NCI-H524 (cell line): ENCODE measurements at places on chromosomes 11 and 22.

DNA sequence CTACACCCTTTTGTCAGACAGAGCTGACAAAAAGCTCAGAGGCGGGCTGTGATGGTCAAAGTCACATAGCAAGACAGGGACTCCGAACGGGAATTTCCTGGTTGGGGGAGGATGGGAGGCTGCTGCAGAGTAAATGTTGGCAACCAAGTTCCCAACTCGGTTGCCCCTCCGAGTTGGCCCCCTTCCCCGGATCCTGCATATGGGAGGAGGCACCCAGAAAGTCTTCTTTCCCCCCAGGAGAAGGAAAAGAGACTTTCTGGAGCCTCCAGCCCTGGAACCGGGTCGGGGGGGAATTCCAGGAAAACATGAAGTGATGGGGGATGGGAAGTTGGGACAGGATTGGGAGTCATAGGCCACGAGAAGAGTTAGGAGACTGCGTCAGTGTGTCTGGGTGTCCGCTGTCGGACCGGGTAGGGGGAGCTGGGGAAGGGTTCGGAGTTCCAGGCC, 614 bp downstream of the SELENOM start:
- no peak for DNase-seq

GRCh38 chr11:90246468-90246867, 23.6 kb upstream of the CHORDC1 start:
- no peak for DNase-seq

DNA sequence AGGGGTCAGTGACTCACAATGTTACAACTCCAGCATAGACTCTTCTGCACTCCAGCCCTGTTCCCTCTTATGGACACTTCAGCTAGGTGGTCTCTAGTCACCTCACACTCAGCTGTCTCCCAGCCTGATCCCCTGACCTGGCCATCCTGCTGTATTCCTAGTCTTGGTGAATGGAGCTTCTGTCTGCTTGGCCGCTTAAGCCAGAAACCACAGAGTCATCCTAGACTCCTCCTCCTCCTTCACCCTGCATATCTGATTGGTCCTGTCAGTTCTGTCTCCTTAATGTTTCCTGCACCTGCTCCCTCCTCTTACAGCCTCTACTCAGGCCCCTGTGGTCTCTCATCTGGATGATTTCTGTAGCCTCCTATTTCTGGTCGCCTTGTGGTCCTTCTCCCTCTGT, 144.9 kb downstream of the HIPK3 start:
- DNase-seq = peak; percentile 32

GRCh38 chr11:134055029-134055428, 13.8 kb upstream of the JAM3 start:
- DNase-seq = no peak

GRCh38 chr11:75334402-75334891, 17.0 kb downstream of the ARRB1 start:
- no peak for DNase-seq

GRCh38 chr11:12862696-12863469, 146.2 kb upstream of the RASSF10 start:
- DNase-seq = peak; percentile 82

DNA sequence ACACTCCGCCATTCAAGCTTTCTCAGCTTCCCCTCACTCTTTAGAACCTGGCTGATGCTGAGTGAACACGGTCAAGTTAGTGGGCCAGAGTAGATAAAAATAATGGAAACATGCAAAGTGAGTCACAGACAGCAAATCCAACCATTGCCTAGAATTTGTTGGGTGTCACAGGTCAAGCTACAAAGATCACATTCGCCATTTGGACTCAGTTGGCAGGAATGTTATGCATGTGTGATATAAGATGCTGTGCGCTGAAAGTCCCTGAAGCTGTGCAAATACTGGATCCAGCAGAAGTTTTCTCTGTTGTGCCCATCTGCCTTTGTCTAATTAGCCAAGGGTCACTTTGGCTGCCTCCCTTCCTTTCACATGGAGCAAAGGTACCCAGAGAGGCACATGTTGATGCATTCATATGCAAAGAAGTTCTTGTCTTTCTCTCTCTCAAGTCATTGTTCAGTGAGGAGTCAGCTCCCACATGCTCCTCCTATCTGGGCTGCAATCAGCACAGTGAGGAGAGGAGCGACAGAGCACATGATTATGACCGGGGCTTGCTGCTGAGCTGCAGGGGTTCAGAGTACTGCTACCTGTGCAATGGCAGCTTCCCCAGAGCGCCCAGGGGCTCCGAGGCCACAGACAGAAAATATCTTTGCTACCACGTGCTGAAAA, 39.7 kb downstream of the FLI1 start:
- DNase-seq = no peak

DNA sequence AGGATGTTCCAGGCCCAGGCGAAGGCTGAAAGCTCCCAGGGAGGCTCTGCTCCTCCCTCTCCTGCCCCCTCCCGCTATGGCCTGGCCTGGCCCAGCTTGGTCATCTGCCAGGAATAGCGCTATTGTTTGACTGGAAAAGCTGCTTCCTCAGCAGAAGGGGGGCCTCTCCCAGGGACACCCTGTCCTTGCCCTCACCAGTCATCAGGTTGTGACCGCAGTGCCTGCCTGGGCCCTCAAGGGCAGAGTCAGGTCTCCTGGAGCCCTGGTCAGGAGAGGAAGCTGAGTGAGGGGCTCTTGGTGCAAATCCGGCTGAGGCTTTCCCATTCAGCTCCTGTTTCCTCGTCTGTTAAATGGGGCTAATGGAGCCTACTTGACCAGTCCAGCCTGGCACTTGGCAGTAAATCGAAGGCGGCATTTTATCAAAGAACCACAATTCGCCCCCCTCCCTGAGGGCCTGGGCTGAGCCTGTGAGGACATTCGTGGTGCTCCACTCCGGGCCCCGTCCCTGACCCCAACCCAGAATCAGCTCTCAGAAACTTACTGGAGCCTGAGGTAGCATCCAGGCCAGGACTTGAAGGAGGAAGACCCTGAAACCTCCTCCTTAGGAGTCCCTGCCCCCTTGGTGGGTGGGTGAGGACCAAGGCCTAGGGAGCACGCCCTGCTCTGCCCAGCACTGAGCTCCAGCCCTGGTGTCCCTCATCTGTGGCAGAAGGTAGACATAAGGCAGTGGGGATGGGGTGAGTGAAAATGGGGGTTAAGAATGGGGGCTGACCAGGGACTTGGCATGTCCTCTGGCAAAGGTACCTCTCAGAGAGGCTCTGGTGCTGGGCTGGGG, 2.0 kb upstream of the CASTOR1 start:
- DNase-seq = no peak

DNA sequence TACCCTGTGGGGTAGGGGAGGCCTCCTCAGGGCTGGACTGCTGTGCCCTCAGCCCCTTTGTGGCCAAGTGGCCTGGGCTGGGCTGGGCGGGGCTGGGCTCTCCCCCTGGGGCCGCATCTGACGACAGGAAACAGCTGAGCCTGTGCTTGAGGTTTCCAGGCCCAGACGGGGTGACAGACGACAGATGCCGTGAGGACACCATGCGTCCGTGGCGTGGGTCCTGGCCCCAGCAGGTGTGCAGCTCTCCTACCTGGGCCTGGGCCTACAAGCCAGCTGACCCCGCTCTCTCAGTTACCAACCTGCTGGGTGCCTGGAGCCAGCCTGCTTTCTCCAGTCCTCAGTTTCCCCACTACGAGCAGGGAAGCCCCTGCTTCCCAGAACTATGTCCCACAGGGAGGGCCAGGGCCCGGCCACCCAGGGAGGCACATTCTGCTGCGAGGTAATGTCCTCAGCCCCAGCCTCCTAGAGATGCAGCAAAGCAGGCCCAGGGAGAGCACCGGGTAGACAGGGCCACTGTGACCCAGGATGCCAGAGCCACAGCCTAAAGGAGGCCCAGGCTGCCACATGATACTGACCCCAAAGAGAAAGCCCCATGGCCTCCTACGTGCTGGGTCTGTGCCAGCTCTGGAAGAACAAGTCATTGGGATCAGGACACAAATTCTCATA, 181.3 kb downstream of the IGLL1 start:
- peak; percentile 74 for DNase-seq

DNA sequence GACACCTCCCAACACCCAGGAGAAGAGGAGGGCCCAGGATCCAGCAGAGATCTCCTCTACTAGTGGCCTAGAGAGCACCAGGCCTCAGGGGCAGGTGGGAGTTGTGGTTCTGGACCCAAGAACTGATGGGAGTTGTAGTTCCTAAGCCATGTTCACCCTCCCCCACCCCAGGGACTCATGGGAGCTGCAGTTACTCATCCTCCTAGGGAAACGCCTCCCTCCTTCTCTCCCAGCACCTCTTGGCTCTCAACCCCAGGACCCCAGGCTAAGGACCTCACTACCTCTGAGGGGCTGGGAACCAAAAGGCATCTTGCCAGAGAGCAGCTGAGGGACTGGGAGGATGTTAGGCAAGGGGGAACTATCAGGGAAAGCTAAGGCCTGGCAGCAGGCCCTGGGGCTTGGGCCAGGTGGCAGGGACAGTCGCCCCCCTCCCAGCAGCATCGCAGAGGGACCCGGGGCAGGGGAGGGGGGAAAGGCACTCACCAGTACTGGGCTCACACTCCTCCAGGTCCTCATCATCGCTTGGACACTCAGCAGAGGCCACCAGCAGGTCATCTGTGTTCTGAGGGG, 28.9 kb downstream of the SLC22A12 start:
- DNase-seq = no peak

DNA sequence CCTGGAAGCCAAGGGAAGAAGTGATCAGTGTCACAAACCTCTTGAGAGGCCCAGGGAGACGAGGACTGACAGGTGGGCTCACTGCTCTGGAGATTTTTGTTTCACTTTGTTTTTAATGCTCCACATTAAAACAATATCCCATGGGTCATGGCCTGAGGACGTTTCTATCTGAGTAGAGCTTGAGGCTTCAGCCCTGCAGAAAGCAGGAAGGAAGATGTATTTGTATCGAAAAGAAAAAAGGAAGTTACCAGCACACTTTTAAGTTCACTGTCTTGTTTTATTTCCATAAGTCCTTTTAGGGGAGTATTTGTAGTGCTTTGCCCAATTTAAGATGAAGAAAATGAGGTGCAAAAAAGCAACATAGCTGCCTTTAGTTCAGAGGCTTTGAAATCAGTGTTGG, 191.1 kb downstream of the GRIK4 start:
- DNase-seq = no peak

- no peak for DNase-seq
Observed at GRCh38 chr11:77761491-77761890, 59.0 kb downstream of the RSF1 start.

GRCh38 chr11:26399336-26399735, 67.4 kb downstream of the ANO3 start:
- no peak for DNase-seq

- no peak for DNase-seq
Observed at GRCh38 chr11:124753624-124754023, 1.6 kb upstream of the VSIG2 start.

DNA sequence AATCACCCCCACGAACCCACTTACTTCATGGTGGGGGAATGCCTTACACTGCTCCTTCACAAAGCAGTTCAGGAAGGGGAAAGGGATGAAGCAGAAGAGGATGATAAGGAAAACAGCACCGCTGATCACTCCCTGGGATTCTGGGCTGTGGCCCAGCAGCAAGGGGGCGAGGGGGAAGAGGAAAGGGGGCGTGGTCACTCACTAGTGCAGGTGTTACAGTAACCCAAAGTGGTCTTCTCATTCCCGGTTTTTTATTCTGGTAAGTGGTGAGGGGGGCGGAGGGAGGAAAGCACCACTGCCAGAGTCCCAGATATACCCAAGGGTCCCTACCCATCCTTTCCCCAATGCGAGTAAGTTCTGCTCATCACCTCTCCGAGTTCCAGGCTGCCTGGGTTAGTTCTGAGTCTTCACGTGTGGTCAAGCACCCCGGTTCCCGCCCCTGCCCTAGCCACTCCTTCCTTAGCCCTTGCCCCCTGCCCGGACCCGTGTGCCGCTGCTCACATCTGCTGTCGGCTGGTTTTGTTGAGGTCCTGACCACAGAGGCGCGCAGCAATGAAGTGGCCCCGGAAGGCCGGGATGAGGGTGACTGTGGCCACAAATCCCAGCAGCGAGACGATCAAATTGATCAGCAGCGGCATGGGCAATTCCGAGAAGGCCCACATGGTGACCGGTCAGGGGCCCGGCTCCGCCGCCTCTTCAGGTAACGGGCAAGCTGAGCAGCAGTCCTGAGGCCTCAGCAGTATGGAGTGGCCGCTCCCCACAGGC, 477 bp downstream of the DPAGT1 start:
- no peak for DNase-seq

DNA sequence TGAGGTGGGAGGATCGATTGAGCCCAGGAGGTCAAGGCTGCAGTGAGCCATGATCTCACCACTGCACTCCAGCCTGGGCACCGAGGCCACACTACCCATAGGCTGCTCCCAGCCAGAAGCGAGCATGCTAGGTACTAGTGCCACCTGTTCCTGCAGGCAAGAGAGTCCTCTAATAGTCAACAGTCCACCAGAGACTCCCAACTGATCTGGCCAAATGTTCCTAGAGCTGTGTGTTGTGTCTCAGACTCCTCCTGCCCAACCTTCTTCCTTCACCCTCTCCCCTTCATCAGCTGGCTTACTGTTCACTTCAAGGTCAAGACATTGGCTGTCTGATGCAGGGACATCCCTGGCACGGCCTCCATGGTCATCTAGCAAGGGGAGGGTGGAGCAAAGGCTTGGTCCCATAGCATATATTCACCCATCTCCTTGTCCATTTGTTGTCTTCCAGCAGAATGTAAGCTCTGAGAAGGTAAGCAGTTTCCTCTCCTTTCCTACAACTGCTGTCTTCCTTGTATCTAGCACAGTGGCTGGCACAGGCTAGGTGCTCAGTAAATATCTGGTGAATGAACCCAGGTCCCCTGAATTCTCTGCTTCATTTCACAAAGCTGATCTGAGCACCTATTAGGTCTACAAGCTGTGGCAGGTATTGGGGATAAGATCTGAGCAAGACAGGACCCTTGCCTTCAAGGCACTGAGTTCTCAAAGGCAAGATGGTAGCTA, 126.2 kb upstream of the SERPIND1 start:
- DNase-seq = no peak

GRCh38 chr11:119875841-119876600, 147.0 kb upstream of the NECTIN1 start:
- DNase-seq = no peak

- DNase-seq = no peak
Observed at GRCh38 chr22:38900677-38901076, 28.7 kb upstream of the CBX6 start.

- DNase-seq = no peak
Observed at GRCh38 chr11:80031014-80031600, 590.3 kb upstream of the TENM4 start.

DNA sequence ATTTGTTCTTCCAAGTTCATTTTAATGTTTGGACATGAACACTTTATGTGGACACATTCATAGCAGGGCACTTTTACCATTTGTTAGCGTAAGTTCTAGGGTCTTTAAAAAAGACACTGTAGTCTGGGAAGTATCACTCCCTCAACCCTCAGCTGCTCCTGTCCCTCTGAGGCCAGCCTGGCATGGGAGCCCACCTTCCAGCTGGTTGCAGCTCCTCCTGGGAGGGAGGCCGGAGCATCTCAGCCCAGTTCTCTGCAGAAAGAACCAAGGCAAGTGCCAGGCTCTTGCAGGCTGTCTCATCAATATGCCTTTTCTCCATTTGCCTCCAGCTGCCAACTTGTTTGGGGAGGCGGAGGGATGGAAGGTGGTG, 150.6 kb downstream of the OPCML start:
- DNase-seq = no peak

GRCh38 chr11:104333977-104334376, 170.0 kb upstream of the PDGFD start:
- DNase-seq = no peak

GRCh38 chr11:117328375-117329010, 839 bp downstream of the CEP164 start:
- DNase-seq = no peak

- DNase-seq = no peak
Observed at GRCh38 chr11:63719987-63720386, 38.7 kb downstream of the RTN3 start.

- no peak for DNase-seq
Observed at GRCh38 chr11:69012092-69013008, 696 bp downstream of the MRGPRF start.

- DNase-seq = peak; percentile 90
Observed at GRCh38 chr11:107606141-107606540, 15.2 kb downstream of the ELMOD1 start.
